ENCODE measurements at places on chromosomes 12 and 14.

- no peak for DNase-seq
Observed at GRCh38 chr12:125132698-125133400, 67.6 kb downstream of the AACS start.

DNA sequence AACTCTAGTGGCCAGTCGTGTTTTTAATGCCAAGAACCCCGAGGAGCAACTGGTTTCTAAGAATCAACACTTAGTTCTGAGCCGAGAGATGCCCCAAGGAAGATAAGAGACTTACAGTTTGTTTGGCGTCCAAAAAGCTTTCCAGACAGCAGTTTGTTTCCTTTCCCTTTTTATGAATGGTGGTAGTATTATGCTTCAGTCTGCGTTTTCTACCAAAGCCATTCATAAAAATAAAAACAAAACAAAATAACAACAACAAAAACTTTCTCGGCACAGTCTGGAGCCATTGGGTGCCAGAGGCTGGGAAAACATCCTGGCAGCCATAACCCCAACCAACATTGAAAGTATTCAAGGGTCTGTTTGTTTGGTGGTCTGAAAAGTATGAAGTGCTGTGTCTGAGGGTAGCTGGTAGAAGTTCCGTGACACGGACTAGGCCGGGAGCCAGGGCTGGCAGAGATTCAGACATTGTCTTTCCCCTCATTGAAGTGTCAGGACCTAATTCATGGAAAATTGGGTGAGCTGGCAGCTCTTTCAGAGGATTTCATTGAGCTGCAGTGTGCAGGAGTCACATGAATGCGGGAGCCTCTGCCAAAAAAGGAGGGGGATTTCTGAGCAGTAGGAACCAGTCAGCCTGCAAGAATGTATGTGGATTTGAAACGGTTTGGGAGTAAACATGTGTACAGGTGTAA lies 124.2 kb downstream of the HMGA2 start:
- no peak for DNase-seq

DNA sequence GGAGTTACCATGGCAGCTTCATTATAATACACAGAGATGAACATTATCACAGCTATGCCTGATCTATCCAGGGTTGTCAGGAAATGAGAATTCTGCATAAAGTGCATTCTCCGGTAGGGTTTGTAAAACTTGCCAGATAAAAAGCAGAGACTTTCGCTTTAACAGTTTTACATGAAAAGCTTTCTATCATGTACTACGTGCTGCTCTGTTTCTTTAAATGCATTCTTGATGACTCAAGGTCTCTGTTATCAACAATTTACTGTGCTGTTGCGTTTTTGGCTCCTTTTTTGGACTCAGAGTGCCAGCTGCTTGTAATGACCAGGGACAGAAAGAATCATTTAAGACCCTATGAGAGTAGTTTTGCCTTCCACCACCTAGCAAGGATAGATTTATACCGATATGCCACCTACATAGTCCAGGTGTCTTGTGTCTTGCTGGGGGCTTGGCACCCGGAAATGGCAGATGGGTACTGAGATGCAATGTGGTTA lies 371.2 kb downstream of the BTG1 start:
- DNase-seq, result no peak

DNA sequence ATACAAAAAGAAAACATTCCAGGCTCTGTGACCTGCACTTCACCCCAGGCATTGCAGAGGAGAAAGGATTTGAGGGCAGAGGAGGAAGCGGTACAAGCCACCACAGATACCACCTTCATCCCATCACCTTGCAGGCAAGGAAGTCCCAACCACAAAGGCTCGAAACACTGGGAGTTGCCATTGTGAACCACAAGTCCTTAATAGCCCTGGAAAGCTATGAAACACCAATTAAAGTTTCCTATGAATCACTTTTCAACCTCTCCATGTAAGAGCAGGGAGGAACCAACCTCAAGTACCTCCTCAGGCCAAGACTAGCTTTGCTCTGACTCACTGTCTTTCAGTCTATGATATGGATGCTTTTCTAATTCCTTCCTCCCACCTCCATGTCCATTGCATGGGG lies 27.0 kb downstream of the MAP3K9 start:
- no peak for DNase-seq

- no peak for DNase-seq
Observed at GRCh38 chr12:114411071-114411837, 5.3 kb upstream of the TBX5 start.

DNA sequence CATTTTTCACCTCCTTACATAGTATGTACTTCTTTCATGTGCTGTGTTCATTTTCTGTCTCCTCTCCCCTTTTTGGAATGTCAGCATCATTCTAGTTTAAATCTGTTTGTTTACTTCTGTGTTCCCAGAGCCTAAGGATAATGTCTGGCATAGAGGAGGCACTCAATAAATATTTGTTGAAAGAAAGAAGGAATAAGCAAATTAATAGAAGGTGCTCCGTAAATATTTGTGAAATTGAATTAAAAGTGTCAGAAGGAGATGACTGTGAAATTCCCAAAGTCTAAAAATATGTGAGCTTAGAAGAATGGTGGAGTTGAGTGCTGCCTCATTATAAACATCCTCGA lies 3.3 kb upstream of the CDKN1B start:
- DNase-seq, result no peak

DNA sequence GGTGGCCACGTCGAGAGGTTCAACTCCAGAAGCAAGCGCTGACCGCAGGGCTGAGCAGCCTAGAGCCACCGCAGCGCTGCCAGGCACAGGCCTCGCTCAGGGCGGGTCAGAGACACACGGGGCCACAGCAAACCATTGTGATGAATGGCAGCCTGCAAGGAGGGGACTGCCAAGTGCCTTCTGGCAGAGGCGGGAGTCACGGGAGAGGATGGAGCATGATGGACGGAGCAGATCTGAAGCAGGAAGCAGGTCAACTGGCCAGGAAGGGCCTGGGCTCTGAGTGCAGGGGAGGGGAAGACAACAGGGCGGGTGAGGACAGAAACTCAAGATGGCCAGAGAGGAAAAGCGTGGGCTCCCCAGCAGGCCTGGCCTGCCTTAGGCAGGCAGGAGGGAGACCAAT lies 49.8 kb downstream of the CDC42BPB start:
- DNase-seq, result no peak

DNA sequence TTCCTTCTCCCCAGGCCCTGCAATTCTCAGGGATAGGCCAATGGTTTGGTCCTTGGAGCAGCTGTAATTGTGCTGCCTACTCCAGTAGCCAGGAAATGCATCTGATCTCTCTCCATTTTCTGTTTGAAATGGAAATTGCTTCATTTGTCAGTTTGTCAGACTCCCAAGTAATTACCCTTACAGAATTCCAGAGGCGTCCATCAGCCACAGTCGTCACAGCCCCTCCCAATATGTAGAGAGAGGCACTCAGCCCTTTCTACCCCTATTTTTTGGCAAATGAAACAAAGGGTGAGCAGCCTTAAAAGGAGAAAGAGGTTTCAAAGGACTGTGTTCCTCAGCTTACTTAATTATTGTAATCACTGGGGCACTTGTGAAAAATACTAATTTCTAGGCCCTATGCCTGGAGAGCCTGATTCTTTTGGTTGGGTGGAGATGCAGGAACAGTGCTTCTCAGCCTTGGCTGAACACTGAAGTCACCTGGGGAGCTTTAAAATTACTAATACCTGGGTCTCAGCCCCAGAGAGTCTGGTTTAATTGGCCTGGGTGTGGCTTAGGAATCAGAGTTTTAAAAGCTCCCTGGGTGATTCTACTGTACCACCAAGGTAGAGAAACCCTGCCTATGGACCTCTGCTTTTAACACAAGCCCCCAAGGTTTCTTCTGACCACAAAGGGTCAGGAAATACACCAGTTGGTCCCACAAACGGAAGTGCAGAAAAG lies 190.0 kb downstream of the EMP1 start:
- DNase-seq, result no peak

DNA sequence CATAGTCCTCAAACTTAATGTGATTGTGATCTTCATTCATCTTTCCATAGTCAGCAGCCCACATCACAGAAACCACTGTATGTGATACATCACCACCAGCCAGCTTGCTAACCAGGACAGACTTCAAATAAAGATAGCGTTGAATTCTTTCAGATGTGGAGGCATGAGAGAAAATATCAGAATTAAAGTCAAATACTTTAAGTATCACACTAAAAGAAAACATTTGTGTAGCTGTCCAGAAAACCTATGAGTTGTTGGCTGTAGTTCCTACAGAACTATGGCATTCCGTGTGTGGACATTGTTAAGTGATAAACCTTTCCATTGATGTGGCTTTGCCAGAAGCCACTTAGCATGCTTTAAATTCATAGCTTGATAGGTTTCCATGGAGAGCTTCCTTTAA lies 105.1 kb downstream of the LLPH start:
- no peak for DNase-seq

GRCh38 chr12:86473231-86473630 lies 217.0 kb upstream of the MGAT4C start:
- no peak for DNase-seq

DNA sequence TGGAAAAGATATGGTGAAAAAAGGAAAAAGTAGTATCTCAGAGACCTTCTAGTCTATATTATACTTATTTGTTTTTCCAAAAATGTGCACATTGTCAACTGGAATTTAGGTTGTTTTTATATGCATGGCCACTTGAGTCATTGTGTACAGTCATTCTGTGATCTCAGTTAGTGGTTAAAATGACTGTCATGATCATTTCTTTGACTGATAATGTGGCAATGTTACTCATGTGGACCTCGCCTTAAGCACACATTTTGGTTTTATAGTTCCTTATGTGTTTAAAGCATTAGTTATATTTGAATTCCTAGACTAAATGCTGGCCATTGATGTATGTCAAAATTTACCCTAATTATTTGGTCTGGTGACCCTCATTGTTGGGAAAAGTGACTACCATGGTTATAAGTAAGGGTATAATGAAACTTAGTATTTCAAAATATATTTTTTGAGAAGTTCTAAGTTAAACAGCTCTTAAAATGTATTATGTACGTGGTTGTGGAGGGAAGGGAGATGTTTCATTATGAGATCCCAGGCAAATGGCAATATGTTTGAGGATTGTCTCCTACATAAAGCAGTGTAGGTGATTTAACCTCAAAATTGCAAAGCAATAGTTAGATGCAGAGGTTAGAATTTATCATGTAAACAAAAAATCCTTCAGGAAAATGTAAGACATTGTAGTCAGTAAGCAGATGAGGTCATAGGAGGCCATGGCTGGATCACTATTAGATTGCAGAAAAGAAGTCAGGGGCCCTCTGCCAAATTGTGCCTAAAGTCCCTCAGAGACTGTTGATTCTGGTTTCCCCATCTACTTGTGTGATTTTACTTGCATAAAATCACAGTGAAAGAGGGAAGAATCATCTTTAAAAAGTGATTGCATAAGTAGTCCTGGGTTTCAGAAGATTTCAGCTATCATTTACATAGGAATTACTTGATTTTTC lies 17.5 kb downstream of the PNMA1 start:
- DNase-seq, result no peak
